CD4-positive, CD25-positive, alpha-beta regulatory T cell (primary cell): ENCODE measurements at places on chromosomes 13 and 19. TPM values are rescaled to one million over a fixed set of nuclear protein-coding genes. Genes with fewer than 3 reads are reported as not detected.
A peak's percentile ranks its signal among the peaks of the same experiment; 100 is the strongest.

DNA sequence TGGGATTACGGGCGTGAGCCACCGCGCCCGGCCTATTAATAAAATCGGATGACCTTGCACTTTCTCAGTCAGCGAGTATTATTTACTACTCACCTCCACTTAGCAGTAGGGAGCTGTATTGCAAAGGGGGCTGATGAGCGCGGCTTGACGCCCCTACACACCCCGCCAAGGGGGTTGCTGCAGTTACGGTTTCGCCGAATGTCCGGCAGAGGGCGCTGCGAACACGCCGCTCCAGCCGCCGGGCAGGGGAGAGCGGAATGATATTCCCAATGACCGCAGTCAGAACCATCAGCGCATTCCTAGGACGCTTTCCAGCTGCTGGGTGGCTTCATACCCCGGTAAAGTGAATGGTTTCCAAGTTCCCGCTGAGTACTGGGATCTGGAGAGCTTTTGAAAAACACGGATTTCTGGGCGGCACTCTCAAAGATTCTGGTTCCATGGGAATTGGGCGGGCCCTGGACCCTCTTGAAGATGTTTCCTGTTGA, 30.0 kb upstream of the TPT1 start:
- peak; percentile 47 for DNase-seq

Gene FSTL3
- 0.79 TPM for polyA plus RNA-seq

Gene ZNF568
- polyA plus RNA-seq: 6.7 TPM

Gene PROZ
- polyA plus RNA-seq: 0.15 TPM
